ENCODE measurements at places on chromosomes 4 and X.

- no peak for DNase-seq
Measured at GRCh38 chr4:77605210-77605902, at the start of gene CXCL13. CXCL13 (plus strand) TSS chr4:77605820; CDS start chr4:77605866, 46 bp downstream.

- DNase-seq = no peak
Measured at GRCh38 chr4:178633263-178633662, 1191.0 kb upstream of the AGA start.

DNA sequence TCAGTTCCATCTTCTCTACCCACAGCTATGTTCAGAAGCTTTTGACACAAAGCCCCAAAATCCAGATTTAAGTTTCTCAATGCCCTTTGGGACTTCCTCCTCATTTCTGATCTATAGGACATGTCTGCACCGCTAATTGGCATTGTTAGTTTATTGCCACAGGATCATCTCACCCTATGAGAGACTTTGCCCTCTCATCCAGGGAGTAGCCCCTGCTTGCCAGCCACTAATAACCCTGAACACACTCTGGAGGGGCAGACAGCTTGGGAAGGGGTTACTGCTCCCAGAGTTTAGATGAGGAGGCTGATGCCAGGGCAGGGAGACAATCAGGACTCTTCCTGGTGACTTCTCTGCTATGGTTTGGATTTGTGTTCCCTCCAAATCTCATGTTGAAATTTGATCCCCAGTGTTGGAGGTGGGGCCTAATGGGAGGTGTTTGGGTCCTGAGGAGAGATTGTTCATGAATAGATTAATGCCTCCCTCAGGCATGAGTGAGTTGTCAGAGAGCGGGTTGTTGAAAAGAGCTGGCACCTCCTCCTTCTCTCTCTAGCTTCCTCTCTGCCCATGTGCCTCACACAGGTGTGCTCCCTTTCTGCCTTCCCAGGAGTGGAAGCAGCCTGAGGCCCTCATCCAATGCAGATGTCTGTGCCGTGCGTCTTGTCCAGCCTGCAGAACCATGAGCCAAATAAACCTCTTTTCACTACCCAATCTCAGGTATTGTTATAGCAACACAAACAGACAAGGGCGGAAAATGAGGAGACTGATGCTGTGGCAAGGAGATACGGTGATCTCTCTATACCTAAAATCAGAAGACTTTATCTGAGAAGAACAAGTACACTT lies 3.6 kb upstream of the SCARB2 start:
- DNase-seq = no peak

GRCh38 chr4:105509291-105509690 lies 35.4 kb upstream of the PPA2 start:
- DNase-seq = no peak

GRCh38 chr4:36358173-36358572 lies 76.8 kb downstream of the DTHD1 start:
- DNase-seq = no peak

DNA sequence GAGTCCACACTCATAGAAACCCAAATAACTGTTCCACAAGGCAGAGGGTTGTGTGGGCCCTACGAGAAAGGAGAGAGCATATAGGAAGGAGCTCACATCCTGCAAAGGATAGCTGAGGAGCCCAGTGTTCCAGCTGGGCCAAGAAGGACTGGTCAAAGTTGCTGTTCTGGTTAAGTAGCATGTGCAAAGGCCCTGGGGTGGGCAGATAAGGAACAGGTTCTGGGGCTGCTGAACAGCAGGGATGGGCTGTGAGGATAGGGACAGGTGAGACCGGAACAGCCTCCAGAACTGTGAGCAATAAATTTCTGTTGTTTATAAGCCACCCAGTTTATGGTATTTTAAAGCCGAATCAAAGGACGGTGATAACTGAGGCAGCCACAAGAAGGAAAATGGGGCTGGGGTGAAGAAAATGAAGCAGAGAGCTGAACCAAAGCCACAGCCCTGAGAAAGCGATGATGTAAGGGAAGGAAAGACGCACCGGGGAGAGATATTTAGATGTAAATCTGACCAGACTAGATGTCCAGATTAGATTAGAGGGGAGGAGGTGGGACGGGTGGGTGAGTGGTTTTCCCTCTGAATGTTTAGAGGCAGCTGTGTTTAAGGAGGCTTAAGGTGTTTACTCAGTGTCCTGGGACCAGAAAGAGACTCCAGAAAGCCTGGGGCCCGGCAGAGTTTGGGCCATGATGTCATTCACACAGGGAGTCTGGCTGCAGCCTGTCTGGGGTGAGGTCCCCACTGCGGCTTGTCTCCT lies 180.8 kb upstream of the BCOR start:
- peak; percentile 39 for DNase-seq

GRCh38 chr4:105369988-105370387 lies 103.9 kb downstream of the PPA2 start:
- DNase-seq = no peak

DNA sequence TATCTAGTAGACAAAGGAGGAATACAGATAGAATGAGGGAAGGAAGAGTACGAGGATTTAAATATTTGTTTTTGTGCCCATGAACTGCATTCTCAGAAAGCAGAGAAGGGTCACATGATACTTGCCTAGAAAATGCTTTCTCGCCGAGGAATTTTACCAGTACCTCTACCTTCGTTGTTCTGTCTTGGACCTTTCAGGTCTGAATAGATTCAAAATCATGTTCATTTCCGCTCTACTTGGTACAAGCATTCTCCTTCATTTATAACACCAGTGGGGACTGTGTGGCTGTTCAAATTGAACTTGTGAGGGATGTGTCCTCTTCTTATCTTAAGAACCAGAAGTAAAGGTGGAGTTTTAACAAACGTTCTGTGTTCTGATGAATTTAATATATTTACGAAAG lies 1.9 kb downstream of the USP38 start:
- DNase-seq = no peak

- no peak for DNase-seq
Measured at GRCh38 chr4:23730998-23731397, 158.8 kb downstream of the PPARGC1A start.

DNA sequence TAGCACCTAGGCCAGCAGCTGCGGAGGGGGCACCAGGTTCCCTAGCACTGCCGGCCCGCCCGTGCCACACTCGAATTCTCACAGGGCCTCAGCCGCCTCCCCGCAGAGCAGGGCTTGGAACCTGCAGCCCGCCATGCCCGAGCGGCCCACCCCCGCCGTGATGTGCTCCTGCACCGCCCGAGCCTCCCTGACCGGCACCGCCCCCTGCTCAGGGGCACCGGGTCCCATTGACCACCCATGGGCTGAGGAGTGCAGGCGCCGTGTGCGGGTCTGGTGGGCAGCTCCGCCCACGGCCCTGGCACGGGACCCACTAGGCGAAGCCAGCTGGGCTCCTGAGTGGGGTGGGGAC lies 35.4 kb upstream of the ENPP6 start:
- no peak for DNase-seq

GRCh38 chr4:76147454-76148141 lies 599 bp downstream of the NUP54 start:
- no peak for DNase-seq

GRCh38 chr4:185470501-185471195 lies 885 bp downstream of the CCDC110 start:
- DNase-seq = no peak

- DNase-seq = peak; percentile 33
Measured at GRCh38 chr4:88007304-88008121, at the start of gene PKD2. PKD2 (plus strand) TSS chr4:88007635; CDS start chr4:88007734, 99 bp downstream.

- no peak for DNase-seq
Measured at GRCh38 chrX:63350465-63350877, 661 bp downstream of the SPIN4 start.
